ENCODE measurements at places on chromosomes 7 and 10.

DNA sequence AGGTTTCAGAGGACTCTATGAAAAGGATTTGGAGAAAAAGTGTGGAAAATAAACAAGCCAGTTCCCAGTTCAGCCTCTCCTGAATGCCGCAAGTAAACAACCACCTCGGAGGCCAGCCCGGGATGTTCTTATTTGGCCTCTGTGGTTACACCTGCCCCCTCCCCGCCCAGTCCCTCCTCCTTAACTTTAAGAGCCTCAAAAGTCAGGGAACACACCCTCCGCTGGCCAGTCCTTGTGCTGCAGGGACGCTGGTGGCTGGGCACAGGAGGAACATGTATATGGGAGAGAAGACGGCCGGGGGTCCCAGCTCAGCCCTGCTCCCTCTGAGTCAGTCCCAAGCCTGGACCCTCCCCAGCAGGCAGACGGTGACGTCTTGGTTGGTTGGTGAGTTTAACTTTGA is 6.1 kb downstream of the CHST3 start:
- no peak for DNase-seq

GRCh38 chr10:53675177-53675576 is 902.6 kb upstream of the MBL2 start:
- no peak for DNase-seq

DNA sequence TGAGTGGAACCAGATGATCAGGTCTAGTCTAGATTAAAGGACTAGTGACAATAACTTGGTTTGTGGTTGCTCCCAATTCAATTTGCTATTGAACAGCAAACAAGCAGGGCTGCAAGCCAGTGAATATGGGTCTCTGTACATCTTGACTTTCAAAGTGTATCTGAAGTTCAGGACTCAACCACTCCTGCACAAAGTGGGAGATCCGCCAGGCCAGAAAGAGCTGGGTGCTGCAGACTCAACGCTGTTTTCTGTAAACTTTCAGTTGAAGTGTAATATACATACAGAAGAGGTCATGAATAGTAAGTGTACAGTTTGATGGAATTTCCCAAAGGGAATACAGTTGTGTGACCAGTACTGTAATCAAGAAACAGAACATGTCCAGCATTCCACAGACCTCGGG is 416.6 kb downstream of the RPS24 start:
- DNase-seq, result no peak

DNA sequence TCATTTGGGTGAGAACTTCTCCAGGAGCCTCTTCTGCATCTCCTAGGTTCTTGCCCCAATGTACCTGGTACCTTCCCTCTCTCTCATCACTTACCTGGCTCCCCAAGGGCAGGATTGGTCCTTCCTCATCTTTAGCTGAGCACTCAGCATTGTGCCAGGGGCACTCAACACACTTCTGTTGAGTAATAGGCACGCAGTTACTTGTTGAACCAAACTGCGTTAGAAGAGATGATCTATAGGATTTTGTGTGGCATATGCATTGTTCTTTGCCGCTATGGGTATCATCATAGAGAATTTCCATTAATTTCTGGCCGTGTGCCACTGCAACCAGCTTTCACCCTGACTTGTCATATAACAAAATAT is 16.4 kb downstream of the TBXAS1 start:
- no peak for DNase-seq

- no peak for DNase-seq
These were observed 546.8 kb downstream of the PHTF2 start for GRCh38 chr7:78345293-78345911.

- no peak for DNase-seq
These were observed 18.5 kb upstream of the TTYH3 start for GRCh38 chr7:2613098-2613930.

DNA sequence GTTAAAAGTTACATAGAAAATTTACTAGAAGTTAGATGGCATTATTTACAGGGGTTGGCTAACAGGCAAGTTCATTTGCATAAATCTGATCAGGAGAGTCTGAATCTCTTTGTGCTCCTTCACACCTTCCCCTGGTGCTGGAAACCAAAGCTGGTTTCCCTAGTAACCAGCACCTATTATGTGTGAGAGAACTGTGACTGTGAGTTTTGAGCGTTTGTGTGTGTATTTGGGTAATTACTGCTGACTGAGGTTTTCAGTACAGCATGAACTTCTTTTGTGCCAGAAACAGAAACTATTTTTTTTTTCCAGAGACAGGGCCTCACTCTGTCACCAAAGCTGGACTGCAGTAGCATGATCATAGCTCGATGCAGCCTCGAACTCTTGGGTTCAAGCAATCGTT is 10.3 kb upstream of the IFIT1B start:
- DNase-seq, result no peak

DNA sequence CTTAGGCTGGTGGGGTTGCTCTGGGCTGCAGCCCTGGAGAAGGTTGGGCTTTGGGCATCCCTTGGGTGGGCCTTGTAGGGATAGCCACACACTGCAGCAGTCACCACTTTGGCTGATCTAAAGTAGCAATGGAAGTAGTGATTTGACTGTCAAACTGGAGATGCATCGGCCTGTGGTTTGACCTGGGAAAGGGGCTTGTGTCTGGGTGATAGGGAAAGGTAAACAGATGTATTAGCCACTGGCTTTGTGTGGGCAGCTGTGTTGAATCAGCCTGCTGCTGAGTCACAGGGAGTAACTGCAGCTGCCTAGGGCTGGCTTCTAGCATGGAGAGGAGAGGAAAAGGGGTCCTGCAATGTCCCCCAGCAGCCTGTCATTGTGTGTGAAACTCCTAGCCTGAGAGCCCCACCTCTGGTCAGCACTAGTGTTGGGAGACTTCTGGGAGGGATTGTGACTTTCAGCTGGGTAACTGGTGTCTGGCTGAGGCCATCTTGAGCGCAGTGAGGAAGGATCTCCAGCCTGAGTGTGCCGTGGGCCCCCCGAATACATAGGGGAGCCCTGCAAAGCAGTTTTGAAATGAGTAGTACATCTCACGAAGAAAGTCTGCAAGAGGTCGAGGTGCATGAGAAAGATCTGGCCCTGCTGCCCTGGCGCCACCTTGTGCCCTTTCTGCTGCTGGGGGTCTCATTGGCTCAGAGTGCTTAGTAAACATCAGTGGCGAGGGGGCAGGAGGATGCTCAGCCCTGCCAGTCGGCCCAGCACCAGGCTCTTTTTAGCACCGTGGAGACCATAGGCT is 117.3 kb downstream of the FANK1 start:
- DNase-seq, result no peak

GRCh38 chr10:69647819-69648218 is 17.8 kb downstream of the FAM241B start:
- DNase-seq, result no peak

GRCh38 chr7:37033141-37033540 is 308.8 kb upstream of the AOAH start:
- DNase-seq, result no peak

Measured in T follicular helper cell (primary cell).